ENCODE measurements at places on chromosomes 11 and 22.

GRCh38 chr11:23797624-23798419, 699.0 kb upstream of the LUZP2 start:
- DNase-seq, result no peak

DNA sequence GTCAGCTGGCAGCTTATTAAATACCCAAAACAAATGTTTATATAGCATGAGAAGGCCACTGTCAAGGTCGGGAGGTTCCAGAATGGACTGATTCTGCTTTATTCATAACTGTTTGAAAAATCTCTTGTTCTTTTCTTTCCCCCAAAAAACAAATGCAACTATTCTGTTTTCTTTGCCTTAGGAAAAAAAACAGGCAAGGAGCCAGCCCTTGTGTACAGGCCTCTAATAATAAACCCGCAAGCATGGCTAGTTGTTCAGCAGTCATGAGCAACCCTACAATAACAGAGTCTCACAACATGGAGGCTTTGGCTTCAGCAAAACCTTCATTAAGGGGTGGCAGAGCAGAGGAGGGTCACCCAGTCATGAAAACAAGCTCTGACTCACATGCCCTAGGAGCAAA, 191.7 kb downstream of the KIRREL3 start:
- DNase-seq, result no peak

DNA sequence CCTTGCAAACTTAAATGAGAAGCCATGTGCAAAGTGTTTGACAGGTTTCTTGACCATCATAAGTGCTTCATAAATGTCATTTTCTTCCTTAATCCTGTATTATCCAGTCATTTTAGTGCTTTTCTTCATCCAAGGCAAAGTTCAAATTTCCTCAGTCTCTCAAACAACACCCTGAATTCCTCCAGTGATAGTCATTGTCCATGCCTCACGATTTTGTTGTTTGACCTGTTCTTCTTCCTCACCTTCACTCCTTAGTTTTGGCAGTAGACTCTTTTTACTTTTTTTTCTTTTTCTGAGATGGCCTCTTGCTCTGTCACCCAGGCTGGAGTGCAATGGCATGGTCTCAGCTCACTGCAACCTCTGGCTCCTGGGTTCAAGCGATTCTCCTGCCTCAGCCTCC, 1257.3 kb downstream of the FAM181B start:
- DNase-seq, result no peak

- DNase-seq, result no peak
These were observed 78.6 kb upstream of the MTNR1B start for GRCh38 chr11:92890846-92891245.

DNA sequence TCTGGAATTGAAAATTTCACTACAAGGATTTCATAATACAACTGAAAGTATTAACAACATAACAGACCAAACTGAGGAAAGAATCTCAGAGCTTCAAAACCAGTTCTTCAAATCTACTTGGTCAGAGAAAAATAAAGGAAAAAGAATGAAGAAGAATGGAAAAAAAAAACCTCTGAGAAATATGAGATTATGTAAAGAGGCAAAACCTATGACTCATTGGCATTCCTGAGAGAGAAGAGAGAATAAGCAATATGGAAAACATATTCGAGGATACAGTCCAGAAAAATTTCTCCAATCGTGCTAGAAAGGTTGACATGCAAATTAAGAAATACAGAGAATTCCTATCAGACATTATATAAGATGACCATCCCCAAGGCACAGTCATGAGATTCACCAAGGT, 23.4 kb upstream of the GPR83 start:
- peak; percentile 38 for DNase-seq

- no peak for DNase-seq
These were observed 14.2 kb upstream of the OR6A2 start for GRCh38 chr11:6813656-6814055.

DNA sequence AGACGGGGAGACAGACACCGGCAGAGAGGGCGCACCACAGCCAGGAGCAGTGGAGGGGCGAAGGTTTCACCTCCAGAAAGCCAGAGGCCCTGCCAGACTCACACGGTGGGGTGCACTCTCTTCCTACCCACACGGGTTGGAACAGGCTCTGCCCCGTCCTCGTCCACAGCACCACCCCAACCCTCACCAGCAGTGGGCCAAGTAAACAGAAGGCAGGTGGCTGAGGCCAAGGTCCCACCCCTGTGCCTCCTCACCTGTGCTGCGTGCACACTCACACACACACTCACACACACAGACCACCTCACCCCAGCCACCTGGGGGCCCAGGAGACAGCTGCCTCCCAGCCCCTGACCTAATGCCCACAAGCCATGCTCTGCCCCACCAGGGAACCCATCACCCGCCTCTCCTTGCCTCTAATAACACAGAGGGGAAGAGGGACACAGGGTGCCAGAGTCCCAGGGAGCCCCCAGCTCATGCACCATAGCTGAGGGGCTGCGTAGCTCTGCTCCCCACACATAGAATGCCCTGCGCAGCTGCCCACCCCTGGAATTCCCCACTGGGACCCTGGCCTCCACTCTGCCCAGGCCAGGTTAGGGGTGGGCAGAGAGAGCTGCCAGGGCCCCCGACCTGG, 3.1 kb downstream of the CYB5R3 start:
- DNase-seq, result no peak

Measured in fibroblast of pulmonary artery (primary cell).